G401 (cell line): ENCODE measurements at places on chromosomes 3 and 15. TPM values are rescaled to one million over a fixed set of nuclear protein-coding genes. Genes with fewer than 3 reads are reported as not detected.
A peak's percentile ranks its signal among the peaks of the same experiment; 100 is the strongest.

Gene TUSC7
- not detected in 2 replicates for total RNA-seq

- no peak for DNase-seq
Observed at GRCh38 chr15:71296315-71296679, 181.0 kb downstream of the THSD4 start.

DNA sequence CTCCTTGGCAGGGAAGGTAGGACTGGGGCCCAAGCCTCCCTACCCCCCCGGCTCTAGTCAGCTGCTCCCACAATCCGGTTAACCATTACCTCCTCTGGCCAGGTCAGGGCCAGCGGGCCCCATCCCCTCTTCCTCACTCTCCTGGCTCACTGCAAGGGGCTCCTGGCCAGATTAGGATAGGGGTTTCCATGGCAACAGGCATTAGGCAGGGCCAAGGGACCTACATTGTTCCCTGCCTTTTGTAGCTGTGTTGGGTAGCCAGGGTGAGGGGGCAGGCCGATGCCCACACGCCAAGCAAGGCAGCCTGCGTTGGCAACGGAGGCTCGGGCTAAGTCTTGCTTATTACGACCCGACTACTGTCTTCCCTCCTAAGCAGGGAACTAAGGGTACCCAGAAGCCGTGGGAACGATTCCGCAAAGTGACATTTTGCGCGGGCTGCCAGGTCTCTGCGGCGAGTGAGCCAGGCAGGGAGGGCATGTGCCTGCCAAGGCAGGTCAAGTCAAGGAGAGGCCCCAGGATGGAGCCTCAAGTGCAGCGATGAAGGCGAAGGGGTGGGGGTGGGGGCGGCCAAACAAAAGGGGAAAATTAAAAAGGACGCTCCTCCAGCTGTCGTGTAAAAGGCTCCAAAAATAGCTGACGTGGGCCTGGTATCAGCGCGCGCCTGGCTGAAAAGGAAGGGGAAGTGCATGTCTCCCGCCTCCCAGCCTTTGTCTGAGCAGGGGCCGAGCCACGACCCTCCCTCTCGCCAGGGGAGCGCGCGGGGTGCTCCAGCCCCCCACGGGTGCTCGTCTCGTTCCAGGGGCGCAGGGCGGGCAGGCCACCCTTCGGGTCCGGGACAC lies 919 bp downstream of the IDH2 start:
- peak; percentile 85 for DNase-seq

- DNase-seq: no peak
Observed at GRCh38 chr3:185778094-185778493, 46.7 kb downstream of the IGF2BP2 start.

GRCh38 chr3:160103397-160103796 lies 114.8 kb downstream of the IL12A start:
- peak; percentile 94 for DNase-seq

- DNase-seq: no peak
Observed at GRCh38 chr3:11690863-11691766, 47.4 kb upstream of the VGLL4 start.

- no peak for DNase-seq
Observed at GRCh38 chr3:4351164-4351855, 48.1 kb downstream of the SETMAR start.

Gene ABHD2
- 11.0 and 12.4 TPM in 2 replicates for total RNA-seq

Gene CLRN1
- total RNA-seq: not detected in 2 replicates

DNA sequence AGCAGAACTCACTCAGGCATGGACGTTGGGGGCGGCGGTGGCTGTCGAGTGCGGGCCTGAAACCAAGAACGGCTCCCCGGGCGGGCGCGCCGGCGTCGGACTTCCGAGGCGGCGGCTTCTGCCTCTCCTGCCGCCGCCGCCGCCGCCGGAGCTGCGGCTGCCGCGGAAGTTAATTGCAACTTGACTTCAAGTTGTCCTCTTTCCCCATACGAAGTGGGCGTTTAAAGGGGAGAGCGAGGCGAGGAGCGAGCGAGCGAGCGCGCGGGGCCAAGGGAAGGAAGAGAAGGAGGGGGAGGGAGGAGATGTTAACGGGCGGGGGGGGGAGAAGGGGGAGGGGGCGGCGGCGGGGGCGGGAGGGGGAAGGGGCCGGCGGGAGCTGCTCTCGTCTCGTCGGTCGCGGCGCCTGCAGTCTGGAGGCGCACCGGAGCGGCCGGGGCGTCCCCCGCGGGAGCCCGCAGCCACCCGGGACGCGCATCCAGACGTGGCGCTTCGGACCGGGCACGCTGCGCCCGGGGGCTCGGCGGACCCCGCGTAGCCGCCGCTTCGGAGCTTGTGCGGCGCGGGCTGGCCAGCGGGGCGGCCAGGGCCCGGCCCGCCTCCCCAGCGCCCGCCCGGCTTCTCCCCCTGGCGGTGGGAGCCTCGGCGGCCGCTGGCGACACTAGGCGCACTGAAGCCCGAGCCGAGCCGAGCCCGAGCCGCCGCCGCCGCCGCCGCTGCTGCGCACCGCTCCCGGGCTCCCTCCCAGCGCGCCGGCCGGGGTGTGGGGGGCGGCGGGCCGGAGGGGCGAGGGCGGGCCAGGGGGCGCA lies 19.7 kb upstream of the SATB1 start:
- peak; percentile 13 for DNase-seq

- no peak for DNase-seq
Observed at GRCh38 chr15:79989682-79990081, 18.7 kb upstream of the BCL2A1 start.

Gene ROPN1
- total RNA-seq: not detected in 2 replicates

- DNase-seq: peak; percentile 87
Observed at GRCh38 chr15:96327155-96327741, 3.3 kb upstream of the NR2F2 start.

DNA sequence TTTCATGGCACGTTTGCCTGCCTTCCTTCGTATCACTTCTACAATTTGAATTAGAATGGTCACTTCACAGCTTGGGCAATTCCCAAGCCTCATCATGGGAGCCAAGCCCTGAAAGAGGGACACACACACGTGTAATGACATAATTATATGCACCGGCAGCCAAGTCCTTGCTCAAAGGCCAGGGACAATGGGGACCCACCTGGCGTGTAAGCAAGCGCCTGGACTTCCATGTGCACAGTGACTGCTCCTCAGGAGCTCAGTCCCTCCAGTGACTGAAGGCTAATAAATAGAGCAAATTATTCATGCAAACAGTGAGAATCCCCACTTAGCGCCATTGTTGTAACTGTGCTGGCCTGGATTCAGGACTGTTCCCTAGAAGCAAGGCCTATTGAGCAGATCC lies 115.1 kb downstream of the DNAJB8 start:
- DNase-seq: no peak

DNA sequence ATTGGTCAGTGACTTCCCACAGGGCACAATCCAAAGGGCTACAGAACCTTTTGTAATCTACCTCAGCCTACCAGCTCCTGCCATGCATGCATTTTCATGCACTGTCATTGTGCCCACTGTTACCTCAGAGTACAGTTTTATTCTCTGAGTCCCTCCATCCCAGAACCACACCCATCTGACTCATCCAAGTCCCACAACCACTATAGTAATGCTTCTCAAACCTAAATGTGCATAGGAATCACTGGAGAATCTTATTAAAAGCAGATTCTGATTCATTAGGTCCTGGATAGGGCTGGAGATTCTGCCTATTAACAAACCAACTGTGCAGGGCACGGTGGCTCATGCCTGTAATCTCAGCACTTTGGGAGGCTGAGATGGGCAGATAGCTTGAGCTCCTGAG lies 3.7 kb upstream of the B3GALNT1 start:
- no peak for DNase-seq

Gene PCSK6
- 0.06 and 0.37 TPM in 2 replicates for total RNA-seq

DNA sequence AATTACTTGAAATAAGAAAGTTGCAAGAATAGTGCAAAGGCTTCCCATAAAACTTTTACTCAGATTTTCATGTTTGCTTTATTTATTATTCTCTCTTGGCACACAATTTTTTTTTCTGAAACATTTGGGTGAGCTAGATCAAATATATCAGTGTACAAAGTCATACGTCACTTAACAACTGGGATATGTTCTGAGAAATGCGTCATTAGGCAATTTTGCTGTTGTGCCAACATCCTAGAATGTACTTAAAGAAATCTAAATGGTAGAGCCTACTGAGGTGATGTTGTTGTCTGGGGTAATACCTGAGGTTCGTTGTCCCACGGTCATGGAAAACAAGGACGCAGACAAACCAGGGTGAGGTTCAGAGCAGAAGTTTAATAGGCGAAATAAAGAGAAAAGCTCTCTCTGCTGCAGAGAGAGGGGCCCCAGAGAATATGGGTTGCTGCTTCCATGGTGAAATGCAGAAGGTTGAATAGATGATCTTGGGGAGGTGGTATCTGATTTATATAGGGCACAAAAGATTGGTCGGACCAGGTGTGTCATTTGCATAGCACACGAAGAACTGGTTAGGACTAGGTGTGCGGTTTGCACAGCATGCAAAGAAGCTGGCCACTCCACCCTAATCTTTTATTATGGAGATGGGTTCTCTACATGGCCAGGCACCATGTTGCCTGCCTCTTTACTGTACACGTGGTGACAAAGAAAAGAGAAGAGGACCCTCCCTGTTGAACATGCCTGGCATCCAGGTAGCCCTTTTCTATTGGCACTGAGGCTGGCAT lies 8.8 kb upstream of the GRAMD1C start:
- DNase-seq: no peak

DNA sequence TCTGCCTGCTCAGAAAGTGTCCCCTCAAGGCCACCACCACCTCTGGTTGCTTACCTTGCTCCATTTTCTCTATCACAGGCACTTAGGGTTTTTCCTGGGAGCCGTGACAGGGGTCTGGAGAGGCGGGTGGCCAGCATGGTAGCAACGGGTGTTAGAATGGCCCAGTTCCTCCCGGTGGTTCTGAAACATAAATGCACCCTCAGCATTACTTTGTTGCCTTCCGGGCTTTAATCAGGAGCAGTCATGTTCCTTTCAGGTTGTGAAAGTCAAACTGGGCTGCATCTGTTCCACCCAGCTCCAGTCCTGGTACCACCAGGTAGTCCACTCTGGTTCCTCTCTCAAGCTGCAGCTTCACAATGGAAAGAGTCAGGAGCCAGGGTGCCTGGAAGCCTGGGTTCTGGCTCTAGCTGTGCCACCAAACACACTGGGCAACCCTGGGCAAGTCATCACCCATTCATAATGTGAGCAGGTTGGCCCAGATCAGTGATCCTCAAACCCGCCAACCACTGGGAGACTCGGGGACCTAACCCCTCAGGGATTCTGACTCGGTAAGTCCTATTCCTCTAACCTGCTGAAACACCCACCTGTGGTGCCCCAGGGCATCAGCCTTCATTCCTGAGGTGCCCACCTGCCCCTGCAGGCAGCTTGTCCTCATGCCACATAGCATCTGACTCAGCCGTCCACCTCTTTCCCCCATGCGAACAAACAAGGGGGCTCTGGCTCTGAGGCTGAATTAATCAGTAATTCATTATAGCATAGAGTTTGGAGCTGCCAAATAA lies 9.3 kb downstream of the BDH1 start:
- DNase-seq: no peak

DNA sequence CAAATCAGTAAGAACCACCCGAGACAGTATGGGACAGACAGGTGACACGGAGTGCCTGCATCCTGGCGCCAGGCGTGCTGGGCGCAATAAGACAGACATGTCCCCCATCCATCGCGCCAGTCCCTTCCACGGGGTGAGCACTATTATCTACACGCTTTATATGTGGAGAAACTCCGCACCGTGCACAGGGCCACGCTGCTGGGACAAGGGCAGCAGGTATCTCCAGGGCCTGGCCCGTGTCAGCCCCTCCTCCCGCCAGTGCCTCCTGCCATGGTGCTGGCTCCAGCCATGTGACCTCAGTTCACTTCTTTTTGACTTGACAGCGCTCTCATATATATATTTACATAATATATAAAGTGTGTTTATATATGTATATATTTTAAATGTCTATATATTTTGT lies 42.6 kb downstream of the TNK2 start:
- DNase-seq: no peak
